ENCODE measurements at places on chromosomes 13 and 19.

- DNase-seq, result no peak
These were observed 89.9 kb upstream of the MAB21L1 start for GRCh38 chr13:35566340-35566739.

DNA sequence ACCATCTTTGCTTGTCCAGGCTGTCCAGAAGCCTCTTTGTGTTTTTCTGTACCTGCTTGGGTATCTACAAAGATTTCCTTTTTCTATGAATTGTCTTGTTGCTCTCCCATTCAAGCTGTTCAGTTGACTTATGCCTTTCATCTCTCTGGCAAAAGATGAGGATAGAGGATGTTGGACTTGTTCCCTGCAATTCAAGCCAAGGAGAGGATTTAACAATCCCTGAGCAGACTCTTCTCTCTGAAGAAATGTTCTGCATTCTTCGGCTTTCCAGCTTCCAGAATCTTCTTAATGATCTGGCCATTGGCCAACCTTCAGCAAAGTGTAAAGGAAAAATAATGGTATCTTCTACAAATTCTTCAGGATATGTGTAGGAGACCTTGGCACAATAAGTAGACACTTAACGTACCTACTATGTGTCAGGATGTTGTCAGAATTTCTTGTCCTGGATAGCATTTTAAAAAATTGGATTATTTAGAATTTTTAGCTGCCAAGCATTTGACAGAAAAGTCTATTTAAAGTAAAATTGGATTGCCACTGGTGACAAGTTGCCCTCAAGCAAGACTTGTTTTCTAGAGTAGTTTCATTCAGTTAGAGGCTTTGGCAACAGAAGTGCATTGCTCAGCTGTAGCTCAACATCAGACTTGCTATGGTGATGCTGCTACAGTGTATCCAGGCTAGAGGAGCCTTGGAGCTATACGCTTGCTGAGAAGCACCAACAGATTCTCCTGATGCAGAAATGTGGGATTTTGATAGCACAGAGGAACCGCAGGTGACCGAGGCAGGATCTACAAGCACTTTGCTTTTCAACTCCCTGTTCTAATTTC, 455.7 kb downstream of the SUCLA2 start:
- DNase-seq, result no peak

GRCh38 chr13:101945435-101945834, 456.4 kb downstream of the FGF14 start:
- DNase-seq, result no peak

- DNase-seq, result no peak
These were observed 5.5 kb upstream of the CCNE1 start for GRCh38 chr19:29806098-29806866.
